CD4-positive, alpha-beta T cell treated with Interleukin-17A for 4 hours (primary cell): ENCODE measurements at places on chromosomes 1 and 21.
A peak's percentile ranks its signal among the peaks of the same experiment; 100 is the strongest.

GRCh38 chr1:234845097-234845660 is 235.2 kb upstream of the IRF2BP2 start:
- peak; percentile 54 for DNase-seq

GRCh38 chr1:165254376-165254775 is 102.1 kb downstream of the LMX1A start:
- DNase-seq, result no peak

DNA sequence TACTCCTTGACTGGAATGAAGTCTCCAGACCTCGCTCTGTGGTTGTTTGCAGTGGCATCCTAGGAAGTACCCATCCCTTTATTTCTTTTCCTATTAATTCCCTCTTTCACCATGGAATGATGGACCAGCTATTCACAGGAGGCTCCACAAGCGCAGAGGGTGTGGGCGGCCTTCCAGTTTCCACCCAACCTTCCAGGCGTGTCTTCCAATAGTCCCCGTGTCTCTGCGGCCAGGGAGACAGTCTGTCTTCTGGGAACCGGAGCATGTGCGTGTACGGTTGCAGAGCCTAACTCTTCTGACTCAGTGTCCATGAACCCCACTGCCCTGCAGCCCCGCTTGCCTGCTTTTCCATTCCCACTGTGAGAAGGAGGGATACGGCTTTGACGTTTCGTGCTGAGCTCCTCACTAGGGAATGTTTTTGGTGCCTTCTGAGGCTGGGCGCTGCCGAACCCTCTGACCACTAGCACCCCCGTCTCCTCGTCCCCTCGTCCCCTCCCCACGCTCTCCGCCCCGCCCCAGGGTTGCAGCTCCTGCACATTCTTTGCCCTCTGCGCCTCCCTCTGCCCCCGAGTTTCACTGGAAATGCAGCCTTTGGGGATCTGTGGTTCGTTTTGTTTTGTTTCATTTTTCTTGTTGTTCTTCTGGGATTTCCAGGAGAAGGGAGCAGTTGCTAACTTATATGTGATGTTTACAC is 26.3 kb upstream of the FAM3B start:
- DNase-seq, result no peak

- no peak for DNase-seq
These were observed 71.3 kb upstream of the LRRC8B start for GRCh38 chr1:89453123-89453972.

- DNase-seq, result no peak
These were observed 356.5 kb upstream of the PTBP2 start for GRCh38 chr1:96365076-96365475.

DNA sequence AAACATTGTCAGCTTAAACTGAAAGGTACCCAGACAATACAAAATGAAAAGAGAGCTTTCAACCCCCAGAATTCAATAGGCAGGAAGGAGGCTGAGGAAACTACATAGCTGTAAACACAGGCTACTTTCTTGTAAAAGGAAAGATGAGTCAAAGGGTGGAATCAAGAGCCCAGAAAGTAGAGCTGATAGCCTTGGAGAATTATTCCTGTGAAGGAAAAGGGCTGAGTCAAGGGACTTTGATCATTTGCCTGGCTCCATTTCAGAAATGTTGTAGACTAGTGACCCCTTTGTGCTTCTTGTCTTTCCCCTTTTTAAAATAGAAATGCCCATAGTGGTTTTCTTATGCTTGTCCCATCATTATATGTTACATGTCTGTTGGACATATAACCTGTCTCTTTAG is 597.6 kb downstream of the ADGRL2 start:
- DNase-seq, result no peak

GRCh38 chr1:244354810-244355278 is 96.9 kb downstream of the ADSS2 start:
- no peak for DNase-seq

- no peak for DNase-seq
These were observed 120.3 kb upstream of the TMEM51 start for GRCh38 chr1:15033264-15033663.

GRCh38 chr1:233523047-233523446 is 90.9 kb upstream of the KCNK1 start:
- DNase-seq, result no peak

DNA sequence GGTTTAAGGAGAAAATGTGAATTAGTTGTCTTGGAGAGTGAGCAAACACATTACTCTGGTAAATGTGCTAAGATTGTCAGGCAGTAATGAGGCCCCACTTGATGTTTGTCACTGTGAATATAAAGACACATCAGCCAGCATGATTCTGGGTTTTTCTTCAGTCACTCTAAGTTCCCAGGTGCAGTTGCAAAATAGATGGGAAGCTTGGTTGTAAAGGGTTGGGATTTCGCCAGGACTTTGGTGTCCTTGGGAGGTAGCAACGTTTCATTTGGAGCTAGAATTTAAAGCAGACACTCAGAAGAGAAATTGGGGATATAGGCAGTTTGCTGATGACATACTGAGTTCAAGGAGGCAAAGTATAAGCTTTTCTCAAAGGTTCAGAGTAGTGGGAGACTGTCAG is 154.3 kb downstream of the MAST2 start:
- DNase-seq, result no peak

GRCh38 chr1:92483610-92484471 is 2.9 kb downstream of the GFI1 start:
- DNase-seq, result peak; percentile 73

DNA sequence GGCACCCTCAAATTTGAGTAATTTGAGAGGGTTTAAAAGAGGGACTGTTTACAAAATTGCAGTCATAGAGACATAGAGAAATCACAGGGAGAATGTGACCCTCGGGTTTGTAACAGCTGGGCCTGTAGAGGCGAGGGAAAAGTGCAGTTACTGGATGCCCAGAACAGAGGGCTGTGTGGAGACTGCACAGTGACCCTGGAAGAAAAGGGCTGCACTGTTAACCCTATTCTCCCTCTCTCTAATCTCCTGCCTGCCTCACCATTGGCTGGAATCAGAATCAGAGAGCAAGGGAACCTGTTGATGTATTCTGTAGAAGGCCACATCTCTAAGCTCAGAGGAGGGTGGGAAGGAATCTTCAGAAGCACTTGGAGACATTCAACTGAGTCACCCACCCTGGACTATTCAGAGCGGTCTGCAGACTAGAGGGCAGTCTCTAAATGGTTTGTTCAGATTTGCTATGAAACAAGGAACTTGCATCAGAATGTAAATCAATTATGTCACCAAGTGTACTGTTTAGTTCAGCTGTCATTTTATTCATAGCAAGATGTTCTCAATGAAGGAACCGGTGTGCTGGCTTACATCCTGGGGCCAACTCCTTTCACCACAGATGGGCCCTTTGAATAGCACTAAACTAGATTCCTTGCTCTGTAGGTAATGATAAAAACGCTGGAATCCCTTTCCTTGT is 132.2 kb upstream of the HOOK1 start:
- DNase-seq, result no peak

DNA sequence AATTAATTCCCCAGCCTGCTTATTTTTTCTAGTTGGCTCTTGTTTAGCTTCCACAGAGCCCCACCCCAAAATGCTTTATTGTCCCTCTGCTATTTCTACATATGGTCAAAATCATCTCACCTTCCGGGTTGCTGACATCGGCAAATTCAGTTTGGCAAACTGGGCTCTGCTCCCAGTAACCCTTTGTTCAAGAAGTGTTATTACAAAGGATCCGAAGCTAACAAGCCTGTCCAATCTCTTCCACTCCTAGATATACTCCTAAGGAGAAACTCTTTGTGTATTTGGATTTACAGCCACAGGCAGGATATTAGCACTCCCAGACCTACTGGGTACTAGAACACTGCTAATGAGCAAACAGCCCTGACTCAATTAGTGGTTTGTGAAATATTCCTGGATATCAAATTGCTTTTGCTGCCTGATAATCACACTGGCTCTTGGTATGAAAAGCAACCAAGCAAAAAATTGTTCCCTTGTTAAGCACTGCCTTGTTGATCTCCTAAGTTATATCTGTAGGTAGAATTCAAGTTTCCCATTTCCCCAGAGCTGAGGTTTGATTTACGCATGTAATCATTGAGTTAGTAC is 4.0 kb downstream of the JUN start:
- DNase-seq, result no peak

- no peak for DNase-seq
These were observed 39.6 kb upstream of the GPR153 start for GRCh38 chr1:6300342-6301048.

GRCh38 chr1:66642992-66643391 is 109.0 kb downstream of the SGIP1 start:
- no peak for DNase-seq

DNA sequence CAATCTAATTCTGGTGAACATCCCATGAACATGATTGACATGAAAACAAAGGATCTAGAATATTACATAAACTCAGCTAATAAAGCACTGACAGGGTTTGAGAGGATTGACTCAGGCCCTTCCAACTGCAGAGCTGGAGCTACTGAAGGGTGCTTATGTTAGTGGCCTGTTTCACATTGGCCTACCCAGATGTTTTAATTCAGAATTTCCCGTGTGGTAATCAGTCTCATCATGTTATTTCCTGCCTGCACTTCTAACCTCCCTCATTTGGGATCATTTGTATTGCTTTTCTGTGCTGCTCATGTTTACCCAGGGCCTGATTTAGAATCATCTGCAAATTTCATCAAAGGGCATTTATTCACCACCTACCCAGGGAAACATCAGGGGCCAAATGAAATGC is 270.3 kb downstream of the PLPP3 start:
- no peak for DNase-seq

- DNase-seq, result peak; percentile 53
These were observed 4.0 kb downstream of the WDR26 start for GRCh38 chr1:224430511-224431113.

DNA sequence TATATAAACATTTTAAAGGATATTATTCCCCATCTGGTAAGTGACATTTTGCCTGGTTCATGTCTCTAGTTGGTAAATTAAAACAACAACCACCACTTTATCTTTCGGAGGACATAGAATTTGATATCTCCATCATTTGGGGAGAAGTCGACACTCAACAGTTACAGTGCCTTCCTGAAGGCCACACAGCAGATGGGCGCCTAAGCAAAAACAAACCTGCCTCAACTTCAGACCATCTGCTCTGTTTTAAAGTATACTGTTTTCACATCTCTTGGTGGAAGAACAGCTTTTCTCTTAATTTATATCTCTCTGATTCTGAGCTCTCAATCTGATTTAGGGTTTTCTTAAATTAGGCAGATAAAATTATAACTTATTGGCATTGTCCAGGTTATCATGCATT is 282.2 kb downstream of the RYR2 start:
- DNase-seq, result no peak

- no peak for DNase-seq
These were observed 1.5 kb upstream of the VANGL2 start for GRCh38 chr1:160398823-160399222.

GRCh38 chr21:41827951-41828883 is 50.9 kb downstream of the PRDM15 start:
- no peak for DNase-seq

DNA sequence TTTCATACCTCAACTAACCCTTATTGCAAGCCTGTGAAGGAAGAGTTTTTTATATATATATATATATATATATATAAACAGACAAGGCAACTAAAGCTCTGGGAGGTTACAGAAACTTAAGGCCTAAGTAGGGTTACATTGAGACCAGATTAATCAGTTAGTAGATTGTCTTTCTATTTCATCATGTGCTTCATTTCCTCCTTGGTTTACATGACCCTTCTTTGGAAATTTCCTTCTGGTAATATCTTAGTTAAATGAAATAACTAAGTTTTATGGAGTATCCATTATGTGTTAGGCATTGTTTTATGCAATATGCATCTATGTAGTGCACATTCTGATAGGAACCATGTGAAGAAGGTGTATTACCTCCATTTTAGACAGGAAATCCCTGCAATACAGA is 112.7 kb downstream of the FGGY start:
- no peak for DNase-seq
